ENCODE measurements at places on chromosomes 1 and 21. TPM values are rescaled to one million over a fixed set of nuclear protein-coding genes. Genes with fewer than 3 reads are reported as not detected.

GRCh38 chr1:218374401-218375353 lies 29.5 kb downstream of the TGFB2 start:
- H3K36me3 ChIP-seq = peaks cover 2% of the 10 kb centered on the region
- H3K4me3 ChIP-seq = no peak overlapping the region
- DNase-seq = peak; percentile 88
- peaks cover 34% of the 10 kb centered on the region for H3K4me1 ChIP-seq
- H3K27ac ChIP-seq = peak overlapping the region; percentile 78
- no peaks in the 10 kb centered on the region for H3K27me3 ChIP-seq

DNA sequence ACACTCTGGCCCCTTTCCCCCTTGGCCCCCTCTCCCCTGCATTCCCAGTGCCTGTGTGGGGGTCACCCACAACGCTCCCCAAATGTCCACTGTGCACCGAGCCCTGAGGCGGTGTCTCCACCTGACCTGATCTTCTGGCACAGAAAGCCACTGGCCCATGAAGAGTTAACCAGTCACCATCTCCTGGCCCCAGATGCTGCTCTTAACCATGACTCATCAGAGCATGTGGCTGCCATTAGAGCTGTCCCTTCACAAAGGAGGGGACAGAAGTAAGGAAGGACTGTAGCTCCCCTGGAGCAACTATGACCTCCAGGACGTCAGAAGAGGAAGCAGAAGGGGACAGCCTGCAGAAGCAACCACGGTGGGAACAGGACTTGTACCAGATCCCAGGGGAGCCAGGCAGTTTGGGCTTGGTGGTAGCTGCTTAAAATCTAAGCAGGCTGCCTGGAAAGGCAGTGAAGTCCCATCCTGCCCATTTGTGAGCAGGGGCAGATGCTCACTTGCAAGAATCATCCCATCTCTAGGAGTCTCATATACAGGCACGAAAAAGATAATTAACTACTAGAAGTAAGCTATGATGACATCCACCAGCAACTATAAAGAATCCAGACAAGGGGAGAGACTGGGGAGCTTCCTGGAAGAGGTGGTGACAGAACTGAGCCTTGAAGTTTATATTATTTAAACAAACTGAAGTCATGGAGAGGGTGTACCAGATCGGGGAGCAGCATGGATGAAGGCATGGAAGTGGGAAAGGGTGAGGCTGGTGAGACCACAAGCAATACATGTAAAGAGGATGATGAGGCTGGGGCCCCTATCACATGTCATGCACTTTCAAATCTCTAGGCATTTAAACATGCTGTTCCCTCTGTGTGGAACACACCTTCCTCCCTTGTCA lies 1.1 kb upstream of the TTC39A start:
- H3K4me3 ChIP-seq = no peak overlapping the region
- peaks cover 18% of the 10 kb centered on the region for H3K4me1 ChIP-seq
- peak; percentile 66 for DNase-seq
- no peaks in the 10 kb centered on the region for H3K36me3 ChIP-seq

- no peaks in the 10 kb centered on the region for H3K27me3 ChIP-seq
- H3K4me1 ChIP-seq = no peaks in the 10 kb centered on the region
- no peak for DNase-seq
- no peak overlapping the region for H3K27ac ChIP-seq
These were observed 95.8 kb downstream of the S1PR1 start for GRCh38 chr1:101332633-101333032.

DNA sequence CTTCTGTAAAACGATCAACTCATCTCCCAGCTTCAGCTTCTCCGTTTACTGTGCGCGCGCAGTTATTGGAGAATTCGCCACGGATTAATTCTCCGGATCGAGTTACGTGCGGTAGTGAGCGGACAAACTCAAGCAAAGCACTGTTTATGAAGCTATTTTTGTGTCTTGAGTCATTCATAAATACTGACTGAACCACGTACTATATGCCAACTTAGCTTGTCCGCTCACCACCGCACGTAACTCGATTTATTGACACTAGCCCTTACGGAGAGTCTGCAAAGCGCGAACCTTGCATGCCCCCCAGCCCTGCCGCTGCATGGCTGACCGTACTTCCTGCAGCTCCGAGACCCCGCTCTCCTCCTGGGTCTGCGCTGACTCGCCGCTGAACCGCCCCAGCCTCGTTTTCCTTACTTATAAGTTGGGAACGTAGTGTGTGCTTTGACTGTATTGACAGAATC lies 773 bp downstream of the CHD1L start:
- no peaks in the 10 kb centered on the region for H3K36me3 ChIP-seq
- peak overlapping the region; percentile 76 for H3K27ac ChIP-seq
- no peak for DNase-seq
- peaks cover 4% of the 10 kb centered on the region for H3K4me1 ChIP-seq
- no peaks in the 10 kb centered on the region for H3K27me3 ChIP-seq

GRCh38 chr1:161933592-161934588 lies 89.8 kb downstream of the OLFML2B start:
- no peaks in the 10 kb centered on the region for H3K36me3 ChIP-seq
- H3K27me3 ChIP-seq = no peaks in the 10 kb centered on the region
- peak; percentile 60 for DNase-seq
- H3K4me3 ChIP-seq = no peak overlapping the region

- no peaks in the 10 kb centered on the region for H3K27me3 ChIP-seq
- no peak for DNase-seq
- no peak overlapping the region for H3K4me3 ChIP-seq
- no peaks in the 10 kb centered on the region for H3K36me3 ChIP-seq
- H3K27ac ChIP-seq = no peak overlapping the region
These were observed 4.5 kb upstream of the DDX59 start for GRCh38 chr1:200673952-200674823.

DNA sequence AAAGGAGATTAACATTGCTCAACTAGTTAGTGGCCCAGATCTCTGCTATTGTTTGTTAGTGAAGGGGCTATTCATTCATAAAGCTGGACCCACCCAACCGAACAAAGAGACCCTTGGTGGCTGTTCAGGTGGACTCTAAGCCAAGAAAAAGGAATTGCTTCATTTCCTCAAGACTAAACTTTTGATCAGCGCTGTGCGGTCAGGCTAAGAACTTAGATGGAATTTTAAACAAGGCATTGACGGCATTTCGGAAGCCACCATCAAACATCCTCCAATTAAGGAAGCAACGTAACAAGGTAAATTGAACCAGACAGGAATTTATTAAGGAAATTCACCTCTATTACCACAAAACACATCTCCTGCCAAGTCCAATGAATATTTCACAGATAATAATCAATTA lies 19.9 kb upstream of the SHCBP1L start:
- H3K27me3 ChIP-seq = no peaks in the 10 kb centered on the region
- H3K4me3 ChIP-seq = no peak overlapping the region
- H3K4me1 ChIP-seq = no peaks in the 10 kb centered on the region

GRCh38 chr21:38806153-38806941 lies 618 bp downstream of the ETS2 start:
- peak overlapping the region; percentile 75 for H3K4me3 ChIP-seq
- peak overlapping the region; percentile 74 for H3K27ac ChIP-seq
- peaks cover 11% of the 10 kb centered on the region for H3K4me1 ChIP-seq
- no peaks in the 10 kb centered on the region for H3K27me3 ChIP-seq
- peak; percentile 51 for DNase-seq
- H3K36me3 ChIP-seq = peaks cover 3% of the 10 kb centered on the region

DNA sequence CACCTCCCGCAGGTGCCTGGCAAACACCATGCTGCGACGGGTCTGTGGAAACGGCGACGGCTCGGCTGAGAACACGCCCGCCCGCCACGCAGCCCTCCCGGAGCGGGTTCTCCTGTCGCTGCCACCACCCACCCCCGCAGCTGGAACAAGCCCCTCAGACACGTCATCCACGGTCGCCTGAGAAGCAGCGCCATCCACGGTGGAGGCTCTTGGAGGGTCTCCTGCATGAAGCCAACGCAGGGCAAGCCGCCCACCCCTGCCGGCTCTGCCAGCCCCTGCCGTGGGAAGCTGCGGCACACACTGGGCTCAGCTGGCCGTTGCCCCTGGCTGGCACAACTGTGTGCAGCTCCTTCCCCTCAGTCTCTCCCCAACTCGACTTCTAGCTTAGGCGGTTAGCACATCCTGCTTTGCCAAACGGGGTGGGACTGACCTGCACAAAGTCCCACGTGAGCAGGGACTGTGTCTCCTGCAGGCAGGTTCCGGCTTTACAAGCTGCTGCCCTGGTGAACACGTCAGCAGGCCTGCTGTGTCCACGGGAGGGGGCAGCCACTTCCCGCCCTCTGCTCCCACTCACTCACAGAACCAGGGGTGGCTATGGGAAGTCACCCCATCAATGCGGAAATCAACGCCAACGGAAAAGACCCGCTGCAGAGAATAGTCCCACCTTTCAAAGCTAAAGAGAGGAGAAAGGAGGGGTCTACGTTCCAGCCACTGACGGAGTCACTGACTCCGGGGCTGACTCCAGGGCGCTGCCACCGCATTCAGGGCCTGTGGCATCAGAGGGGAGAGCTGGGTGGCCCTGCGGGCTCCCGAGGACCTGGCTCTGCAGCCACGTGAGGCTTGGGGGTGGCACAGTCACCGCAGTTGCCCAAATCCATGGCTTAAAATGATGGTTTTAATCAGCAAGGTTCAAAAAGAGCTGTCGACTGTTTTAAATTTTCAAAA lies 10.3 kb downstream of the POFUT2 start:
- no peaks in the 10 kb centered on the region for H3K27me3 ChIP-seq
- no peak for DNase-seq
- no peak overlapping the region for H3K4me3 ChIP-seq
- peaks cover 17% of the 10 kb centered on the region for H3K4me1 ChIP-seq

Gene AIM2
- total RNA-seq = 0.31 TPM

Gene SERTAD4
- 6.3 TPM for total RNA-seq

Gene GBP5
- 0.44 TPM for total RNA-seq

Gene TRAPPC10
- total RNA-seq = 12.0 TPM

Gene KIRREL1
- 26.2 TPM for total RNA-seq

Gene KCNA2
- 0.75 TPM for total RNA-seq

Gene OR2L3
- total RNA-seq = not detected
